Hair follicular keratinocyte (primary cell): ENCODE measurements at places on chromosomes 4 and X. TPM values are rescaled to one million over a fixed set of nuclear protein-coding genes. Genes with fewer than 3 reads are reported as not detected.

Gene SH3BGRL
- 40.6 and 65.4 TPM in 2 replicates for total RNA-seq

Gene DUSP21
- not detected in 2 replicates for total RNA-seq

Gene GUCY1A1
- 0.08 and 0.42 TPM in 2 replicates for total RNA-seq

Gene ABCG2
- 2.8 and 3.0 TPM in 2 replicates for total RNA-seq

Gene IL1RAPL1
- not detected in 2 replicates for total RNA-seq

Gene CLDN22
- not detected in 2 replicates for total RNA-seq

Gene TEX13C
- not detected in 2 replicates for total RNA-seq

Gene ITIH6
- total RNA-seq: not detected in 2 replicates

Gene FREM3
- total RNA-seq: not detected in 2 replicates

Gene KCNIP4
- 0.39 TPM in 1 of 2 replicates, not detected in the other for total RNA-seq

Gene BTC
- 0.23 and 0.47 TPM in 2 replicates for total RNA-seq

Gene RNF150
- total RNA-seq: 0.08 and 0.30 TPM in 2 replicates

Gene DNAAF6
- not detected in 2 replicates for total RNA-seq

Gene NIPAL1
- total RNA-seq: 9.4 and 13.7 TPM in 2 replicates

Gene LARP7
- 24.1 and 30.3 TPM in 2 replicates for total RNA-seq

Gene USP27X
- 1.9 and 2.1 TPM in 2 replicates for total RNA-seq

Gene SPATA4
- total RNA-seq: 0.08 TPM in 1 of 2 replicates, not detected in the other

Gene CT45A2
- total RNA-seq: not detected in 2 replicates

Gene PABPC1L2A
- not detected in 2 replicates for total RNA-seq

Gene PFKFB1
- total RNA-seq: 0.27 TPM in 1 of 2 replicates, not detected in the other

Gene ZNF718
- 2.3 and 3.4 TPM in 2 replicates for total RNA-seq

Gene SPP1
- 0.70 and 1.6 TPM in 2 replicates for total RNA-seq

Gene HHIP
- total RNA-seq: under 0.01 TPM in 1 of 2 replicates, not detected in the other

Gene BBS7
- total RNA-seq: 14.9 and 26.7 TPM in 2 replicates

Gene TMSB15C
- total RNA-seq: 1.5 and 2.7 TPM in 2 replicates

Gene HPGD
- 0.39 TPM in 1 of 2 replicates, not detected in the other for total RNA-seq

Gene VBP1
- 50.2 and 68.5 TPM in 2 replicates for total RNA-seq

Gene ADH5
- total RNA-seq: 153 and 171 TPM in 2 replicates

Gene MAGEA6
- total RNA-seq: not detected in 2 replicates

Gene MTMR8
- total RNA-seq: 0.95 and 1.0 TPM in 2 replicates

Gene GPAT3
- total RNA-seq: 1.4 and 4.7 TPM in 2 replicates
